HepG2 (cell line): ENCODE measurements at places on chromosomes 2 and 18. TPM values are rescaled to one million over a fixed set of nuclear protein-coding genes. Genes with fewer than 3 reads are reported as not detected.

- H3K4me1 ChIP-seq, result peaks cover 58% of the 10 kb centered on the region
- no peak overlapping the region for H3K27ac ChIP-seq
- H3K27me3 ChIP-seq, result no peaks in the 10 kb centered on the region
Observed at GRCh38 chr2:27723372-27724144, 48.0 kb upstream of the MRPL33 start.

The CD207 gene
- total RNA-seq, result 0.09 and 0.27 TPM in 2 replicates

DNA sequence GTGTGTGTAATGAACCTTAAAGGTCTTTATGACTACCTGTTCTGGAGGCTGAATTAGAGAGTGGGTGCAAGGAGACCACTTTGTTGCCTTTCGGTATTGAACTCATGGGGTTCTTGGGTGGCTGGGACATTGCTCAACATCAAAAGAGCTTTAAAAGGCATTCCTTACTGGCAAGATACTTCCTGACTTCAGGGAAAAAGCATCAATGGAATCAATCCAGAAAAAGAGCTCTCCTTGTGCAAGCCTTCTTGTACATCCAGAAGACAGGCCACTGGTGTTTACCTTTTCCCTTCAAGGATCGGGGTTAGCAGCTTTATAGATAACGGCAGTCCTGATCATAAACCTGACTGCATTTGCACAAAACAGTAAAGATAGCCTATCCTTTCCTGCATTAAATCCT is 9.5 kb downstream of the PNO1 start:
- H3K36me3 ChIP-seq, result peaks cover 60% of the 10 kb centered on the region
- no peak overlapping the region for H3K4me3 ChIP-seq
- no peak for DNase-seq
- H3K27me3 ChIP-seq, result no peaks in the 10 kb centered on the region

The DYNAP gene
- total RNA-seq, result not detected in 2 replicates

GRCh38 chr2:39550701-39551285 is 113.7 kb upstream of the MAP4K3 start:
- peak; percentile 99 for DNase-seq
- H3K36me3 ChIP-seq, result no peaks in the 10 kb centered on the region
- H3K27ac ChIP-seq, result peak overlapping the region; percentile 72
- H3K27me3 ChIP-seq, result no peaks in the 10 kb centered on the region
- H3K4me3 ChIP-seq, result no peak overlapping the region

- peaks cover 78% of the 10 kb centered on the region for H3K27me3 ChIP-seq
- H3K36me3 ChIP-seq, result no peaks in the 10 kb centered on the region
- no peaks in the 10 kb centered on the region for H3K4me1 ChIP-seq
- no peak overlapping the region for H3K27ac ChIP-seq
Observed at GRCh38 chr2:30235859-30236535, 4.7 kb downstream of the LBH start.
